Ecto neural progenitor cell (in vitro differentiated cells): ENCODE measurements at places on chromosomes 3 and 15.
A peak's percentile ranks its signal among the peaks of the same experiment; 100 is the strongest.

- DNase-seq = no peak
Measured at GRCh38 chr3:49352890-49353421, 5.2 kb downstream of the GPX1 start.

- DNase-seq = no peak
Measured at GRCh38 chr3:175200391-175201095, 341.4 kb downstream of the NAALADL2 start.

- DNase-seq = no peak
Measured at GRCh38 chr3:80278056-80278455, 510.3 kb upstream of the ROBO1 start.

DNA sequence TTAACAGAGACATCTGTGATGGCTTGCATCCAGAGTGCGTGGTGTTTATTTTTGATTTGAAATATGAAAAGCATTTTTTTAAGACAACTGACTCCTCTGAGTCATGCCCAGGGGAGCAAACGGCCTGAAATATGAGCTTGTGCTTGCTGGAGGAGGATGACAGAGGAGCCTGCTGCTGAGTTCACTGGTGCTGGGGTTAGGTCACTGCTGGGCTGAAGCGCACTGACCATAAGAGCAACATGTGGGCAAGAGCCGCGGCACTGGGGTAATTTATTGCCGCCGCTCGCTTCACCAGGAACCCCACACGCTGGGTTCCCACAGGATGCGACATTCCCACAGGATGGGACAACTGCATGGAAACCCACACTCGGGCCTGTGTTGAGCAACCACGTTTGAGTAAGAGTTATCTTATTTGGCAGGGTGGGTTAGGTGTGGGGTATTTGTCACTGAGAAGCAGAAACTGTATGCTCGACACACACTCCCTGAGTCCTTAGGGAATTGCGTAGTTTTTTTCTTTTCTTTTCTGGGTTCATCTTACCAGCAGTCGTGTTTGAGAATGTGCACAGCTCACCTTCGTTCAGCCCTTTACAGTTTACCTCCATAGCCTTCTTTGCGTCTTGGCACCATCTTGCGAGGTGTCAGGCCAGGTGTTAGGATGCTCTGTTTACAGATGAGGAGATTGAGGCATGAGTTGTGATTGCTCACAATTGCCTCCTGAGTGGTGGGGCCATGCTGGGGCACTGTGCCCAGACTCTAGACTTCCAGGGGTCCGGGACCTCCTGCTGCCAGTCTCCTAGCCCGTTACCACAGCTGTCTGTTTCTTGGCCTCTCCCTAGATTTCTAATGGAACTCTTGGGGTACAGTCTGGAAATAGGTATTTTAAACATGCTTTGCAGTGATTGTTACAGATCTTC is 60.4 kb downstream of the SMAD3 start:
- no peak for DNase-seq

DNA sequence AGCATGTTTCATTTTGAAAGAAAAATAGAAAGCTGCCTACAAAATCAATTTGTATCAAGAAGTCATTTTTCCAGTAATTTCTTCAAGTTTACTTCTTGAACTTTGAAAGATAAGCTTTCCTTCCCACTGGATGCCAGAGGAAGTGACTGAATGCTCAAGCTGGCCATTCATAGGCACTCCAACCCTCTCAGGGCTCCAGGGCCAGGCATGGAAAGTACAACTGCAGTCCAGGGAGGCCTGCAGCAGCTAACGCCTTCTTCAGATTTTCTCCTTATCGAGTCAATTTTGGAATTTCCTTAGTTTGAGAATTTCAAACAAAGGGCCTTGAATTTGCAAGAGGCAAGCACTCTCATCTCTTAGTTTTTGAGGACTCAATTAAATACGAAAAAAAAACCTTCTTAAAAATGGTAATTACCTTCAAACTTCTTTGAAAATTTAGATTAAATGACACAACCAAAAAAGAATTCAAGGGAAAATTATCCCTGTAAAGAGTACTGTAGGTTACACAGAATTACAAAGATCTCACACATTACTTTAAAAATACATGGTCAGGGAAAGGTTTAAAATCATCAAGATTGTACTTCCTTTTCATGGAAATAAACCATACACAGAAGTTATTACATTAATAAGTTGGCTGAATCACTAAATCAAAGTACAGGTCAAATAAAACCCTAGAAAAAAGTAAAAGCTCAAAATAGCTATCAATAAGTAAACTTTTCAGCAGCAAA is 2.5 kb downstream of the UBP1 start:
- no peak for DNase-seq

GRCh38 chr3:145272684-145273083 is 888.3 kb downstream of the PLOD2 start:
- no peak for DNase-seq

- DNase-seq = no peak
Measured at GRCh38 chr3:60281970-60282369, 969.3 kb downstream of the FHIT start.

GRCh38 chr3:139533781-139534454 is 5.6 kb downstream of the RBP1 start:
- DNase-seq = no peak

DNA sequence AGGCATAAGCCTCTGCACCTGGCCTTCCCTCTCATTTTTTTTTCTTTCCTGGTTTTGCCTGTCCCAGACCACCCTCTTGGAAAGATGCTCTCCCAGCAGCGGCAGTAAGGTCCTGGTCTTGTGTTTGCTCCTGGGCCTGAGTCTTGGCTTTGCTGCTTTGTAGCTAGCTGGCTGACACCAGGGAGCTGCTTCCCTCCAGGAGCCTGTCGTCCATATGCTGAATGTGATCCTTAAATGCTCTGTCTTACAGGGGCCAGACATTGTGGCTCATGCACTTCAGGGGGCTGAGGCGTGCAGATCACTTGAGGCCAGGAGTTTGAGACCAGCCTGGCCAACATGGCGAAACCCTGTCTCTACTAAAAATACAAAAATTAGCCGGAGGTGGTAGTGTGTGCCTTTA is 17.2 kb downstream of the FLNB start:
- DNase-seq = no peak

DNA sequence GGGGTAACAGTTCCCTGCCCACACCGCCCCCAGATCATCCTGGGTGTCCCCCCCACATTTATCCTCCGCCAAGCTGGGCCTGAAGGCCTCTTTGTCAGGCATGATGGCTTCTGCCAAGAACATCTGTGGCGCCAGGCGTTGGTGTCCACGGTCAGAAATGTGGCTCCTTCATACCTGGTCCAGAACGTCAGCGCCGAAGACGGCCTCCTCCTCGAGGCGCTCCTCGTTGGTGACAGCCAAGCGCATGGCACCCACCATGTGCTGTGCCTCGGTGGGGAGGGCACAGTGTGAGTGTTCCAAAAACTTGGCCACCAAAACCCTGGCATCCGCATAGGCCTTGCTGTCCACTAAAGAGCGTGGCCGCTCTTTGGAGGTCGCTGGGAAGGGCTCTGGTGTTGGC is 146.5 kb downstream of the NSMCE3 start:
- DNase-seq = no peak

DNA sequence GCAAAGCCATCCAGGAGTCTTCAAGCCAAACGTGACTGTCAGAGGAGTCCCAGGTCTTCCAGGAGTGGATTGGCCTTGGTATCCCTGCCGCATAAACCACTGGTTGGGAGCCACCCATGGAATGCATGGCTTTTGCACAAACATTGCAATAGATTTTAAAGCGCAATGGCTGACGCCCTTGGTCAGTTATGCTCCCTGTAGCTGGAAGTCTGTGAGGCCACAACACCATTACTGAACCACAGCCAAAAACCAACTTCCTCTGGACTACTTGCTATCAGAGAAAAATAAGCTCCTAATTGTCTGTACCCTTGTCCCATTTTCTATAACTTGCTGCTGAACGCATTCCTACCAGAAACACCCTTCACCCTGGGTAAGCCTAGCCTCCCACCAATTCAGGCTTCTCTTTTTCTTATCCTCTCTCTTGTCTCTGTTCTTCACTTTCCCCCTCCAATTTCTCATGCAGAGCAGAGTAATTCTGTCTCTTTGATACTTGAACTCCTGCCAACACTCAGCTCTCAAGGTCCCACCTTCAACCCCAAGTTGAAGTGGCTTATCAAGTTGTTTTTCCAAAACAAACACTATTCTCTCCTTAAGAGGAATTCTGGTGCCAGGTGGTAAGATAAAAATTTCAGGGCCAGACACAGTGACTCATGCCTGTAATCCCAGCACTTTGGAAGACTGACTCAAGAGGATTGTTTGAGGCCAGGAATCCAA is 176.4 kb upstream of the UBE2E1 start:
- DNase-seq = no peak

- no peak for DNase-seq
Measured at GRCh38 chr15:89812011-89812846, 2.4 kb downstream of the ANPEP start.

DNA sequence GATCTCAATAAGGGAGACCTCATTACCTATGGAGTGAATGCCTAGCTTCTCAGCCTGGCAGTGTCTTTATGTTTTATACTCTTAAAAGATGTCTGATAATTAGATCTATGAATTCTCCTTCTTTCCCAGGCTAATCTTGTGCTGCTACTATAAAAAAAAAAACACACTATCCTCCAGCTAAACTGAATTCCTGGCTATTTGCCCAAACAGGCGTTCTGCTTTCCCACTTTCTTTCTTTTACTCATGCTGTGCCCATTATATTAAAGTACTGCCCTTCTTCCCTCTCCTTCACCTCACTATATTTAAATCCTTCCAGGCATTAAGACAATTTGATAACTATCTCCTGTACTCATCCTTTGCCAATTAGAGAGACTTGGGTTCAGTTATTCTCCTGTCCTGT is 1134.9 kb downstream of the ROBO2 start:
- no peak for DNase-seq

DNA sequence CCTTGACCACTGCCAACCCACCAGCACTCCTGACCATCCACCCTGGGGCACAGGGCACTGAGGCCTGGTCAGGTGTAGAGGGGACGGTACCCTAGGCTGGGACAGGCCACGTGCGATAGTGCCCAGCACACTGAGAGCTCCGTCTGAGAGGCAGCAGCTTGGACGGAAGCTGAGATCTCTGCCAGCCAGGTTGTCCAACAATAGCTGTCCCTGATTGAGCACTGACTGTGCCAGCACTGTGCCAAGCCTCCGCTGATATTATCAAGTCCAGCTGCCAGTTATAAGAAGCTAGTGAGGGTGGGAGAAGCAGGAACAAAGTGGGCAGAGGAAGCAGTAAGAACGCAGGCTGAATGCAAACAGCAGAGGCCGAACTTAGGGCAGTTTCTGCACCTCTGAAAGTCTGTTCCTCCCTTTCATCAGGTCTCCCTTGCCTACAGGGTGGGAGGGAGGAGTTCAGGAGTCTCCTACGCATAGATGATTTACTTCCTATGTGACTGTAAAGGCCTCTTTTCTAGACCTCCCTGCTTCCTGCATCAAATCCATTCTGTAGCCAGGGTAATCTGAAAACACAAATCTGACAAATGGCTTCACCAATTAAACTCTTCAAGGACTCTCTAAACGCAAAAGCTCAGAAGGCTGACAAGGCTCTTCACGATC is 29.7 kb downstream of the MRPS11 start:
- DNase-seq = no peak

GRCh38 chr3:81816473-81817250 is 55.2 kb upstream of the GBE1 start:
- DNase-seq = peak; percentile 48

DNA sequence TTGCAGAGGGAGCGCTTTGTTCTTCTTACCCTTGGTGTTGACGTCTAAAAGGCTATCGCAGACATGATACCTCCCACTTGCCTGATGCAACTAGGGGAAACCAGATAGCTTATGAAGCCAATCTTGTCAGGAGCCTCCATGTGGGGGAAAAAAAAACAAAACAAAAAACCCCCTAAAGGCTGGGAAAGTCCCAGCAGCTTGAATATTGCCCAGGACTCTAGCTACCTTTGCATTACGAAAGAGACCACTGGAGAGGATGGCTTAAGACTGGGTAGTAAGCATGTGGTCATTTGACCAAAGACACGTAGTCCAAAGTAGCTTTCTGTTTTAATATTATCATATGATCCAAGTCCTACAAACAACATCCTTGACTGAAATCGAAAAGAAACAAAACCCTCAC is 120.7 kb upstream of the WNT5A start:
- DNase-seq = no peak

DNA sequence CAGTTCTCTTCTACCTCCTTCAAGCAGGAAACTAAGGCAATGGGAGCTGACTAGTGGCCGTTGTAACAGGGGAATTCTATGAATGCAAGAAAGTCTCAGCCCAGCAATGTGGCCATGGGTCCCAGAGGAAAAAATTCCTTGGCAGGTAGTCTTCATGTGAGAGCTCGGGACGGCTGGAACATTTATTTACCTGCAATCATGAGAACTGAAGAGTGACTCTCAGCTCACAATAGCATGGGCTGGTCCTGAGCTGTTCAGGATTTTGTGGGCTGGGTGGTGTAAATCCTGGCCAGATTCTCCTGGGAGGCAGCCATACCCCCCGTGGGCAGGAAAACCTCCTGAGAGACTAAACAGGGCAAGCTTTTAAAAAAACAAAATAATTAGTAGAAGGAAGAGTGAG is 330.3 kb upstream of the CTNNB1 start:
- DNase-seq = no peak

DNA sequence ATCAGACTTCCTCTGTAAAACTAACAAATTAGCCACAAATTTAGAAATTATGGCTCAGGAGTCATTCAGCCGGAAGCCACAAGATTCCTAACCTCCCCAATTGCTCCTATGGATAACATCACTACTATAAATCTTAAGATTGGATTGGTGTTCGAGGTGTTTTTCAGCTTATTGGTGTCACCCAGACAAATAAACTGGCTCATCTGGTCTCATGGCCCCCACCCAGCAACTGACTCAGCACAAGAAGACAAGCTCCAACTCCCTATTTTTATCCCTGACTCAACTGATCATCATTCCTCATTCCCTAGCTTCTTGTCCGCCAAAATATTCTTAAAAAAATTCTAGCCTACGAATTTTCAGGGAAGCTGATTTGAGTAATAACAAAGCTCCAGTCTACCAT is 135.1 kb upstream of the STRIT1 start:
- no peak for DNase-seq

GRCh38 chr15:25248583-25249235 is 190.1 kb downstream of the UBE3A start:
- DNase-seq = no peak

GRCh38 chr3:57973715-57974477 is 34.3 kb upstream of the FLNB start:
- DNase-seq = no peak

- DNase-seq = no peak
Measured at GRCh38 chr3:25468866-25469319, 40.8 kb downstream of the RARB start.

DNA sequence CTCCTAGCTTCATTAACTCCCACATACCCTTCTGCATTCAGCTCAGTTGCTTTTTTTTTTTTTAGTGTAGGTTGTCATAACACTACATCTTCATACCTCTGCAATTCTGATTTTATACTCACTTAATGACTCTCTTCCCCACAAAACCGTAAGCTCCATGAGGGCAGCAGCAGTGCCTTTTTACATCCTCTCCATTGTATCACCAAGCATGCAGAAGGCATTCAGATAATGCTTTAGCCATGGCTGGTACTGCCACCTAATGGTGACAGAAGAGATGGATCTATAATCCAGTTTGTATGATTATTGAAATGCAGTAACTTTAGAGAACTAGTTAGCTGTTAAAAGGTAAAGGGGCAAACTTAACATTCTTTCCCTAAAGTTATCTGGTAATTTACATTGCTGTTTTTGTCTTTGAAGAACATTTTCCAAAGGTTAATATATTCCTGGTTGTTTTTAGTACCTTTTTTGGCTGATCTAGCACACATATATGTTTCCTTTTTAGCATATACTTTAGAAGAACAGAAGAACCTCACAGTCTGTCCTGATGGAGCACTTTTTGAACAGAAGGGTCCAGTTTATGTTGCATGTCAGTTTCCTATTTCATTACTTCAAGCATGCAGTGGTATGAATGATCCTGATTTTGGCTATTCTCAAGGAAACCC is 36.8 kb downstream of the ATP1B3 start:
- DNase-seq = no peak
